ENCODE measurements at places on chromosomes 5 and 9.

- peak; percentile 16 for DNase-seq
Observed at GRCh38 chr9:112541685-112542084, 55.1 kb downstream of the KIAA1958 start.

GRCh38 chr5:141845371-141845851, 32.8 kb downstream of the PCDH1 start:
- DNase-seq = no peak

DNA sequence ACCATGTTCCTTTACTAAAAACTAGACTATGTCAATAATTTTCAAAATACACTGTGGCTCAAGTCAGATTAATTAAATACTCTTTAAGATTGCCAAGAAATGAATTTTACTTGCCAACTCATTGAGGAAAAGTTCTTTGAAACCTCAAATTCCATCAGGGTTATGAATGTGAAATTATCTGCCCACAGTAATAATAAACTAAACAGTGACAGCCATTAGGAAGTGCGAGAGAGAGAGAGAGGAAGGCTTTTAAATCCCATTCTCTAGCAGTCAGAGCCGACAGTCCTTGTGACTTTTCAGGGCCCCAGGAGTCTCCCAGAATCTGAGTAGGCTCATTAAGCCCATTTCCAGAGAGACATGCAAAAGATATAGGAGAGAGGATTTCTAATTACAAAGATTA, 236.1 kb downstream of the MARCHF11 start:
- no peak for DNase-seq

DNA sequence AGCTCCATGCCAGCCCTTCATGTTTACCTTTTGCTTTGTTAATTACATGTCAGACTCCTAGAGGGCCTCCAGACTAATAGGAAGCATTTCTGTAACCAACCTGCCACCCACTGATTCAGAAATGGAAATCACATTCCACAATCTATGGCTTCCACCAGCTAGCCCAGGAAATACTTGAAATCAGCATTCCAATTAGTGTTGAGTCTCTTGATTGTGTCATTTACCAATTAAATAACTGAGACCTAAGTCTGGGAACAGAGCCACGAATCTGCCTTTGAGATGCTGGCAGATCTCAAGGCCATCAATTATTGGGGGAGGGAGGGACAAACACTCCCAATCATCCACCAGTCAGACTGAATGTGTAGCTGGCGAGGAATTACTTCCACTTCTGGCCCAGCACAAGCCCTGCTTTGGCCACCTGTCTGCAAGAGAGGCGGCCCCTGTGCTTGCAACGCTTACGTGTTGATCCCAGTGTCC, 27.4 kb upstream of the SAP30L start:
- DNase-seq = no peak

- DNase-seq = no peak
Observed at GRCh38 chr9:32490601-32491000, 35.4 kb downstream of the RIGI start.

DNA sequence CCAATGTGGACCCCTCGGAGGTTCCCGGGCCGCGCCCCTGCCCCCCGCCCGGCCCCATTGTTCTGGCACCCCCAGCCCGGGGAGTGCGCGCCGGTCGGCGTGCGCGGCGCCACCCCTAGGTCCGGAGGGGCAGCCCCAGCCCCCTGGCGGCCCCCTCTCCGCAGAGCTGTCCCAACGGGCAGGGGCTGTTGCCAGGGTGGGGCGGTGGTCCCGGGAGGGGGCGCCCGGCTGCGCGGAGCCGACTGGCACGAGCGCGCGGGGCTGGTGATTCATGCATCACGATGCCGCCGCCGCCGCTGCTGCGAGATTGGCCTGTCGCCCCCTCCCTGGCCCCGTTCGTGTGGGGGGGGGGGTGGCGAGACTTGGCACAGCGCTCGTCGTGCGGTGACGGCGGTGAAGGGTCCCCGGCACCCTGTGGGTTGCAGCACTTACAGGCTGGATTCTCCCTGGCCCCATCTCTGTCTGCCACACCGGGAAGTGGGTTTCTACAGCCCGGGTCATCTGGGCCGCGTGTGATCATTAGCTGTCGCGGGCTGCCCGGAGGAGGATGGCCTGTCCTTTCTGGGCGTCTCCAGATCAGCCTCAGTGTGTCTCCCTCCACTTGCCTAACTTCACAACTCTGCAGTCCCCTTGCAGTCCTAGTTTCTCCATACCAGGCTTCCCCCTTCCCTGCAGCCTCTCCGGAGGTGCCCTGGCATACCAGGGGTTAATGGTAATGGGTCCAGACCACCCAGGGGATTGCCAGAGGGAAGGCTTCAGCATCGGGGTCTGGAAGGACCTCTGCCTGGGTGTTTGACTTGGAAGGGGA, 858 bp downstream of the NCS1 start:
- DNase-seq = no peak

- no peak for DNase-seq
Observed at GRCh38 chr9:98314381-98315066, 59.1 kb upstream of the TBC1D2 start.

- no peak for DNase-seq
Observed at GRCh38 chr9:109417585-109418544, 80.2 kb downstream of the PTPN3 start.

DNA sequence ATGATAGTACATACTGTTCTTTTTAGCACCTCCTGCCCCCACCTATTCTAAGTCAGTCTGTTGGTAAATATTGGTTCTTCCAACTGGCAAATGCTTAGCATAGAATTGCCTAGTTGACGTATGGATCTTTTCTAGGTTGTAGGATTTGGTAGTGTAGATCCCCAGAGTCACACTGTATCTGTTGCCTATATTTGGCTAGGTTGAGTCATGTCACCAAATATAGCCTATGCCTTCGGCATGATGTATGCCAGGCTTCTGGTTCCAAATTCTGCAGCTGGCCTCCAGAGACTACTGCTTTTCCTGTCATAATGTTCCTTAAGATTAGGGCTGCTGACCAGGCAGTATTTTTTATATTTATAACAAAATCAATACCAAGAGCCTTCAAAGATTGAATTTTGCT, 38.2 kb downstream of the CPEB4 start:
- DNase-seq = no peak

DNA sequence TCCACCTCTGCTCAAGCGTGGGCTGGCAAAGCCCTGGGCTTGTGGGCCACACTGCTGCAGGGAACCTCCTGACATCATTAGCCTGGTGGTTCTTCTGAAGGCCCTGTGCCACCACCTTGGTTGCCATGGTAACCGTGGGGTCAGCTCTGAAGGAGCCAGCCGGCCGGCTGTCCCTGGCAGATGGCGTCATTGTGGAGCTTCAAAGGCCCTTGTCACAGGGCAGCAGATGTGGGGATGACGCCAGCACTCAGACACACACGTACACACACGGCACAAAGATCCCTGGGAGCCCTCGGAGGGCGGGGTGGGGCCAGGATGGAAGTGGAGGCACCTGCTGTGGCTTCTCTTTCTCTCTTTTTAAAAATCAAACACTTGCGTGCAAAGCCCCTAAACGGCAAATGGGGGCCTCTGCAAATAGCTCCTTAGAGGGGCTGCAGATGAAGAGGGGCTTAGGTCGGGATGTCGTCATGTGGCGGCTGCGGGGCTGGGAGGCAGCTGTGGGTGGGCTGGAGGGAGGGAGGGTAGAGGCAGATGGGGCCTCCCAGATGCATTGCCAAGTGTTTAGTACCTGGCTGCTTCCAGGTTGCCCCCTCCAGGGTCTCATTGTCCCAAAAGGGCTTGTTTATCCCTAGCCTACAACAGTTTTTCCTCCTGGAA, 19.5 kb upstream of the RPL26L1 start:
- no peak for DNase-seq

DNA sequence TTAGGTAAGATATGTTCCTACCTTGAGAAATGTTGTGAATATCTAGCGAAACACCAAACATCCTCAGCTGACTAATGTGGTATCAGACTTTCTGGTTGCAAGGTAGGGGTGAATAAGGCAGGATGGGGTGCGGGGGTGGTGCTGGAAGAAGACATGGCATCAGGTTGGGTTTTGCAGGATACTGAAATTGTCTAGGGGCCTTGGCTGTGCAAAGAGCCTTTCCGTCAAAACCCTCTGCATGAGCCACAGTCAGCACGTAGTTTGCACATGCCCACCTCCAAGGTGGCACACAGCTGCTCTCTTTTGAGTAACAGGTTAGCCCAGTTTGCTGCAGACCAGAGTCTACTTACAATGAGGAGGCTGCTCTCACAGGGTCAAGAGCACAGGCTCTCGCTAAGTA, 42.0 kb downstream of the SFXN1 start:
- no peak for DNase-seq

- no peak for DNase-seq
Observed at GRCh38 chr9:109811876-109812275, 31.9 kb downstream of the PALM2AKAP2 start.

DNA sequence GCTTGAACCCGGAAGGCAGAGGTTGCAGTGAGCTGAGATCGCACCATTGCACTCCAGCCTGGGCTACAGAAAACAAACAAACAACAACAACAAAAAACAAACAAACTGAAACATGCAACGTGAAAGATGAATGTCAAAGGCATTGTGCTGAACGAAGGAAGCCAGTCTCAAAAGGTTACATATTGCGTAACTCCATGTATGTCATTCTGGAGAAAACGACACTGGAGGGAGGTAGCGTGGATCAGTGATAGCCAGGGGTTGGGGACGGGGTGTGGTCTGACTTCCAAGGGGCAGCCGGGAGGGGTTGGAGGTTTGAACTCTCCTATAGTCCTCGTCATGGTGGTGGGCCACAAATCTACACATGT, 12.1 kb upstream of the WDR5 start:
- no peak for DNase-seq

DNA sequence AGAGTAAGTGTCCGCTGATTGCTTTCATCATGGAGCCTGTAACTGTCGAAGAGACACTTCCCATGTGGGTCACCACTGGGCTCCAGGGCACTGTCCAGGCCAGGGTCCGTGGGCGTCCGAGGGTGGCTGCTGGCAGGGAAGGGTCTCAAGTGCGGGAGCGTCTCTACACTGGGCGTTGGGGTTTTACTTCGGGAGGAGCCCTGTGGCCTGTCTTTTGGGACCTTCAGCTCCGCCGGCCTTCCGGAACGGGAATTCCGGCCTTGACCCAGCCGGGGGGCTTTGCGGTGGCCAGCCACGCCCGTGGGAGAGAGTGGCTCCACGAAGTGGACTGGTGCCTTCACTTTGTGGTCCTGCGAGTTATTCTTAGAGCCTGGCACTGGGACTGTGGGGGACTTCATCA, 86.2 kb downstream of the CAMSAP1 start:
- DNase-seq = no peak

DNA sequence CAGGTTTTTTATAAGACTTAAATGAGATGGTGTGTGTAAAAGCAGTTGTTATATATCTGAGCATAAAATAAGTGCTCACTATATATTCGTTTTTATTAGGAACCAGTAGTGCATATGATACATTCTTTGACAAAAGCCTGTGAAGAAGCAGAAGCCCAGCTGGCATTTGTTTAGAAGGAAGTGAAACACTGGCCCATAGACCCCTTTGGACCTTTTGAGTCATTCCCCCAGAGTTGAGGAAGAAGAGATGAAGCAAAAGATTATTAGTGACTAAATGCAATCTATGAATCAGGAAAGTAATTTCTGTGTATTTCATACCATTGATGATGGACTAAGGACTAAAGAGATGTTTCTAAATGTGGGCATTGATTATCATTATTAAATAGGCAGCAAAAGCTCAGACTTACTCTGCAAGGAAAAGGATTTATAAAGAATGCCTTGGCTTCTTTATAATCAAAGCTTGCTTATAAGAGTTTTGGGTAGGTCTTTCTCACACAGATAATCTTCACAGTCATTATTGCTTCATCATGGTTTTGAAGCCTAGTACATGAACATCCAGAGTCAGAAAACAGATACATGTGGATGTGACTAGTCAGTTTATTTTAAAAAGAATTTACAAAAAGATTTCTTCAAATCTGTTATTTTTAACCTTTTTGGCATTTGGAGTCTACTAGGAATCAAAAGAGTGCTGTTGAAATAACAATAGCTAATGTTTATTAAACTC, 16.9 kb upstream of the FER start:
- no peak for DNase-seq

DNA sequence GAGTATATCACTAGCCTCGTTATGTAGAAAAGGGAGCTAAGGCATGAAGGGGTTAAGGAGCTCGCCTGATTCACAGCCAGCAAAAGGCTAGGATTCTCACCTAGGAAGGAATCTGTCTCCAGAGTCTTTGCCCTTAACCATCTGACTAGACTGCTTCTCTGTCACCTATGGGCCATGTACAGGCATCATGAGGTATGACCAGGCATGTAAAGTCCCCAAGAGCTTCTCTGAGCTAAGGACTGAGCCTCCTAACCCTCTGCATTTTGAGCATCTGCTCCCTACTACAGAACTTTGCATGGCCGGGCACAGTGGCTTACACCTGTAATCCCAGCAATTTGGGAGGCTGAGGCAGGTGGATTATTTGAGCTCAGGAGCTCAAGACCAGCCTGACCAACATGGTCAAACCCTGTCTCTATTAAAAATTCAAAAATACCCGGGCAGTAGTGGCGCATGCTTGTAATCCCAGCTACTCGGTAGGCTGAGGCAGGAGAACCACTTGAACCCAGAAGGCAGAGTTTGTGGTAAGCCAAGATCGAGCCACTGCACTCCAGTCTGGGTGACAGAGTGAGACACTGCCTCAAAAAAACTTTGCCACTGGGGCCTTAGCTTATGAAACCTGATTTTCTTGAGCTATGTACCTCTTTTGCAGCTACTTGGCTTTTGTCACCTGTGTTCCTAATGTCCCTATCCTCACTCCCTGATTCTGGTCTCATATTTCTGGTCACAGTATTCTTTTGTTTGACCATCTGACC, 33.2 kb upstream of the IL7R start:
- no peak for DNase-seq

GRCh38 chr5:78886341-78887230, 98.5 kb downstream of the ARSB start:
- DNase-seq = no peak

- no peak for DNase-seq
Observed at GRCh38 chr5:135477613-135478066, 25.5 kb upstream of the TIFAB start.

GRCh38 chr9:14349447-14350348, 35.8 kb upstream of the NFIB start:
- no peak for DNase-seq

GRCh38 chr9:120603591-120603990, 23.6 kb upstream of the CDK5RAP2 start:
- DNase-seq = no peak

GRCh38 chr5:107469485-107470294, 201.0 kb downstream of the EFNA5 start:
- no peak for DNase-seq

- no peak for DNase-seq
Observed at GRCh38 chr9:79917421-79917820, 345.7 kb downstream of the TLE4 start.

DNA sequence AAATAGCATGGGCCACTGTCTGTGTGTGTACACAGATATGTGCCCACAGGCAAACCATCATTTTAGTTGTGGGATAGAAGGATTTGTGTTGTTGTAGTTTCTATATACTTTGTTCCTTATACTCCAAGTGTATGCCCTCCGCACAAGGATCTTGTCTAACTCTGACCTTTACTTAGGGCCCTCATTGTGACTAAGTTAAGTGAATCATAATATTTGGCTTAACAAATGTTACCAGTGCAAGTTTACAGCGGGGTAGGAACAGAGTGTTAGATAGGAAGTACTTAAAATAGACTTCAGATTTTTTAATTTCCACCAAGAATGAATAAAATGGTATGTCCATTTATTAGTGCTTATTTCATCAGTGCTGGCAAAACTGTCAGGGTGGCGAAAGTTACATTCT, 29.5 kb upstream of the CYFIP2 start:
- DNase-seq = no peak
